ENCODE measurements at places on chromosomes 3 and 15.

DNA sequence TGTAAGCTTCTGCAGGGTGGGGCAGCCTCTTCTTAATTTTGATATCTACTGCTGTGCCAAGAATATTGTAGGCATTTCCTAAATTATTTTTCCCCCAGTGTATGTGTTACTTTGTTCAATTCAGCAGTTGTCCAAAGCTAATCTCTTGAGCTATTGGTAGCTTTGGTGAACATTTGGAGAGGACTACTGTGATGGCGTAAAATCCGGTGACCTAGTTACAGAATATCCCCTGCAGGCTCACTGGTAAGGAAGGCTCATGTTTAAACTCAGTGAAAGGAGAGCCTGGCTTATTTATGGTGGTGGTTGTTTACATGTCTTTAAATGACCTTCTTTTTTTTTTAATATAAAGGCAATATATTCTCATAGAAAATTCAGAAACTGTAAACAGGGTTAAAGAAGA, 105.6 kb downstream of the LPP start:
- DNase-seq = no peak

DNA sequence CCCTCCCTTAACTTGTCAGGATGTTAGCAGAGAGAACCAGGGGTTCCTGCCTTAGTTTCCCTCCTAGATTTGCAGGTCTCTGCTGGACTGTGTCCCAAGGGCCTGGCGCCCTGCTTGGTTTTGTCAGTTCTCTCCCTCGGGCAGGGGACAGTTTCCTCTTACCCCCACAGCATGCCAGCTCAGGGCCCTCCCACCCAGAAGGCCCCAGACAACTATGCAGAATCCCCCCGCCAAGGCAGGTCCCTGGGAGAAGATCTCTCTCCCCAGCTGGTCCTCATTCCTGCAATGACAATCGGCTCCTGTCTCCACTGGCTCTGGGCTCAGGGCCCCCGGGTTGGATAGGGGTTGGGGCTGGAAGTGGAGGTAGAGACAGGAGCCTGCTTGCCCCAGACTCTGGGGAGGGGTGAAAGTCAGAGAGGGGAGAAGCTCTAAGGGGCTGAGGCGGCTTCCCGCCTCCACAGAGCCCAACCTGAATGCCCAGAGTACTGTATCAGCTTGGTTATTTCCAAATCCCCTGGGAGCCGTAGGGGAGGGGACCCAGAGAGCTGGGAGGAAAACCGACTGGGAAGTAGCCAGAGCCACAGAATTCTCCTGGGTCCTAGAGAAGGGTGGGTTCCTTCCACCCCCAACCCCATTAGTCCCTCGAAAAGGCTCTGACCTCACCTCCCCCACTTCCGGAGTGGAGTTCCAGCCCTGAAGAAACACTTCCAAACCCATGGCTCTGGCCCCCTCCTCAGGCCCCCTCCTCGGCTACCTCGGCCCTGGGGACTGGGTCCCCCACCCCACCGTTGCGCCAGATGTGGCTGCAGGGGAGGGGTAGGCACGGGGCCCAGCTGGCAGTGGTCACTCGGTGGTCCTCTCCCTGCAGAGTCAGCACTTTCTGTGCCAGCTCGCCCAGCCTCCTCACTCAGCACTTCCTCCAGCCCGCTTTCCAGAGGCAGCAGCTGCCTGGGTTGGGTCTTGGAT, 3.8 kb upstream of the LOXL1 start:
- DNase-seq = no peak

DNA sequence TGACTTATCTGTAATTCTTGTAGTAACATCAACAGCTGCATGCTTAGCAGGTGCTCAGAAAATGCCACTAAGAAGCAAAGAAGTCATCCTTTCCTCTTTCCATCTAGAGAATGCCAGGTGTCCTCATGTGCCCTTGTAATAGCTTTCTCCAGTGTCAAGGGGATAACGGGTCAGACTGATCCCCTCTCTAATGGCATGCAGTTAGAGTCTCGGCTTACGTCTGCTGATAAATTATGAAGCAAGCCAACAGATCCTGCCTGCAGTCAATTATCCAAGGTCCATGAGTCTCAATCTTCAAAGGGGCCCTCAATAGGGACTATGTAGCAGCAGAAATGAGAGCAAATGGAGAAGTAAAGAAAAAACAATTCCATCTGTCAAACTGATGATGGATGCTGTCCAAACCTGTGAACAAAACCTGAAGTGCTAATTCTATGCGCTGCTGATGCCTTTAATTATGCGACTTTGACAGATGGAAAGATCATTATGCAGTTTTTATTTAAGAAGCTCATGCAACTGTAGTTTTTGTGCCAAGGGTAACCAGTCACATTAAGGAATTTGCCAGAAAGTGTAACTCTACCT, 162.8 kb upstream of the PEX5L start:
- DNase-seq = no peak

DNA sequence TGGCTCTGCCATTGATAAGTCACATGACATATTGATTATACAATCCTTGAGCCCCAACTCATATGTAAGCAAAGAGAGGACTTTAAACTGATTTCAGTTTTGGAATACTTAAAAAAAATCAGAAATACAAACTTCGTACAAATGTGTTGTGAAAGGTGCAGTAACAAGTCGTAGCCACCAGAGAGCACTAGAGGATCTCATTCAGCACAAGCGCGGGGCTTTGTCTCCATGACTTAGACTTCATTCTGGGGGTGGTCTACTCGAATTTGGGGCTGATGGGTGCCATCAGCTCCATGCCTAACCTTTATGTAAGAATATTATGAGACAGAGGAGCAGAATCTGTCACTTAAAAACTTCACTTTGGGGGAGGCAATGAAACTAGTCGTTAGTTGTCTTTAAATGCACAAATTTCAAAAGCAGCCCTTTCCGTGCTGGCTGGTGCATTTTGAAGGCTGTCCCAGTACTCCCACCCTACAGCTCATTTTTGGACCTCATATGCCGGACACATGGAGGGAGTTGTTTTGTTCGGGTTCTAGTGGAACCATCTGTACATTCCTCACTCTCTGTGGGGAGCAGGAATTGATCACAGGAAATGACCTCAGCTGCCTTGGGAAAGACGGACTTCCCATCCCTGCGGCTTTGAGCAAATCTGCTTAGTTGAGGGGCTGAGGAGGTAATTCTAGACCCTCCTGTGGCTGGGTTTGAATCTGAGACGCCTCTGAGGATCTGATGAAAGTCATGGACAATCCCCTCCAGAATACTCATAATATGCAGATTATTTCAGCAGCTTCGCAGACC, 27.5 kb upstream of the MASP1 start:
- no peak for DNase-seq

GRCh38 chr3:5583920-5584319, 396.4 kb downstream of the EDEM1 start:
- DNase-seq = no peak

DNA sequence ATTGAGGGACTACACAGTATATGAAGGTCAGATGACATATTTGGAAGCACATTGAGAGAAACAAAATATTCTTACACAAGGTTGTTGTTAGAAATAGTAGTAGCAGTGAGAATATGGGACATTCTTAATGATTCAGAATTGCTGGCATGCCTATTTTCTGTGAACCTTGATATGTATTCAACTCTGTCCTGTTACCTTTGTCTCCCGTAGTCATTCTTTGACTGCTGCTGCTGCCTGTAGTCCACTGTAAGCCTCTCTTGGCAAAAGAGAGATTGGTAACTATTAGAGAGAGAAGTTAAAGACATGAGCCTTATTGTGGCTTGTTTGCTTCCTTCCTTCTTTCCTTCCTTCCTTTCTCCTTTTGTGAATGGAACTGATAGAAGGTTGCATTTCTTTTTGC, 64.5 kb downstream of the TCF12 start:
- no peak for DNase-seq

GRCh38 chr3:43558171-43558570, 63.6 kb downstream of the ANO10 start:
- DNase-seq = no peak

DNA sequence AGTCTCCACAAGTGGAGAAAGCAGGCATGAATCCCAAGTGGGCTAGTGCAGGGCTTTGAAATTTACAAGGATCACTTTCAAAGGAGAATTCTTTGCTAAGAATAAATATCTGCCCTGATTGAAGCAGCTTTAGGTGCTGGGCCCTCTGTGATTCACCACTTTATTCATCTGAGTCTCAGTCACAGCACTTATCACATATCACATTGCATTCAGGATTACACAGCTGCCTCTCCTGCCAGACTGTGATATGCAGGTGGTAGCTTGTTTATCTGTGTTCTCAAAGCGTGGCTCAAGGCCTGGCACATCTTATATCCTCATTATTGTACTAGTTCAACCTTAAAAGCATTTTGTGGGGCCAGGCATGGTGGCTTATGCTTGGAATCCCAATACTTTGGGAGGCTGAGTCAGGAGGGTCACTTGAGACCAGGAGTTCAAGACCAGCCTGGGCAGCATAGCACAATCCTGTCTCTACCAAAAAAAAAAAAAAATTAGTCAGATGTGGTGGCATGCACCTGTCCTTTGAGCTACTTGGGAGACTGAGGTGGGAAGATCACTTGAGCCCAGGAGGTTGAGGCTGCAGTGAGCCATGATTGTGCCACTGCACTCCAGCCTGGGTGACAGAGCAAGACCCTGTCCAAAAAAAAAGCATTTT, 156.9 kb upstream of the EIF1B start:
- no peak for DNase-seq
